ENCODE measurements at places on chromosomes 2 and 18. TPM values are rescaled to one million over a fixed set of nuclear protein-coding genes. Genes with fewer than 3 reads are reported as not detected.

The MDH1B gene
- total RNA-seq, result 0.33 TPM

The NOSTRIN gene
- total RNA-seq, result 16.7 TPM

The LYG2 gene
- total RNA-seq, result not detected

The DGKD gene
- 16.4 TPM for total RNA-seq

The EFHD1 gene
- total RNA-seq, result 3.3 TPM

The DNAJC5G gene
- not detected for total RNA-seq

The RIT2 gene
- total RNA-seq, result not detected

The ALK gene
- under 0.01 TPM for total RNA-seq

All from liver (tissue), 10 donors.